ENCODE measurements at places on chromosomes 1 and 21.
A peak's percentile ranks its signal among the peaks of the same experiment; 100 is the strongest.

DNA sequence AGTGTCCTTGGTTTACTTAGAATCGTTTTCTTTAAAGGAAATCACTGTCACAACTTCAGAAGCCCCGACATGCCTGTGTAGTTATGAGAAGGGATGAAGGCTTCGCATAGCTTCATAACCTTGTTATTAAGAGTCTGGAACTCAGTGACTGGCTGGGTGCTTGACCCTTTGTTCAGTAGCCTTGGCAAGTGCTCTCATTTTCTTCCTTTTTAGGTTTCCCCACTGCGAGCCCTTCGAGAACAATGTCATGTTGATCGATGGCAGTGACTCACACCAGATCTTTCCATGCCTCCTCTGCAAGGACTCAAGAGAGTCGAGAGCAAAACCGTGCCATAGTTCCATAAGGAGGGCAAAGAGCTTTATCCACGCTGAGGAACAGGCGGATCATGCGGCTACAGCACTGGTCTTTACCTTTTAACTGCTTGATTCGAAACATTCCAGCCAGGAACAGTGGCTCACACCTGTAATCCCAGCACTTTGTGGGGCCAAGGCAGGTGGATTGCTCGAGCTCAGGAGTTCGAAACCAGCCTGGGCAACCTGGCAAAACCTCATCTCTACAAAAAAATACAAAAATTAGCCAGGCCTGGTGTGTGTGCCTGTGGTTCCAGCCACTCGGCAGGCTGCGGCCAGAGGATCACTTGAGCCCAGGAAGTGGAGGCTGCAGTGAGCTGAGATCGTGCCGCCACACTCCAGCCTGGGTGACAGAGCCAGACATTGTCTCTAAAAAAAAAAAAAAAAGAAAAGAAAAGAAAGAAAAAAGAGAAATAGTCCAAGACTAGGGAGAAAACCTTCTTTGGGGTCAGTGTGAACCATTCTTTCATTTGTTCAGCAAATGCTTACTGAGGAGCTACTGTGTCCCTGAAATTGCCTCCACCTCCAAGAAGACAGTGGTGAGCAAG, 95.4 kb upstream of the ERRFI1 start:
- peak; percentile 99 for DNase-seq

GRCh38 chr1:154479764-154480421, 22.1 kb upstream of the TDRD10 start:
- DNase-seq = peak; percentile 80

GRCh38 chr1:226751703-226752102, 12.6 kb upstream of the ITPKB start:
- DNase-seq = no peak

DNA sequence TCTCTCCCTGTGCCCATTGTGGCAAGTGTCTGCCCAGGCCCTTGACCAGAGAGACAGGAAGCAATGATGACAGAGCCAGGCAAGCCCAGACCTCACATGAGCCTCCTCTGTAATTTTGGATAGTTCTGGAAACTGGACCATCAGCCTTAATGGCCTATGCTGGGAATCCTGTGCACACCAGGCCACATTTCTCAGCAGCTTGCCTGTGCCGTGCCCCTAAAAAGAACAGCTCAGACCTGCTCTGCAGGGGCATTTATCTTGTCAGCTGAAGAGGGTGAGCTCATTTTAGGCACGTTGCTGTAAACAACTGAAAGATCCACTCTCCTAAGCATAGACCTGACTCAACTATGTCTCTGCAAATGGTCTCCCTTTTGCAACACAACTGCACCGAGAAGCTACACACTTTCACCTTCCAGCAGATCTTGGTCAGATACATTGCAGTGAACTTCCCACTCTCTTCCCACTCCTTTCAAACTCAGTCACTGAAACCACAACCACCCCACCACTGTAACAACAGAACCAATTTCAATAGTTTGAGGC, 53.5 kb upstream of the BACH1 start:
- peak; percentile 77 for DNase-seq

- DNase-seq = peak; percentile 58
Measured at GRCh38 chr1:33326785-33327184, 5.9 kb upstream of the A3GALT2 start.

DNA sequence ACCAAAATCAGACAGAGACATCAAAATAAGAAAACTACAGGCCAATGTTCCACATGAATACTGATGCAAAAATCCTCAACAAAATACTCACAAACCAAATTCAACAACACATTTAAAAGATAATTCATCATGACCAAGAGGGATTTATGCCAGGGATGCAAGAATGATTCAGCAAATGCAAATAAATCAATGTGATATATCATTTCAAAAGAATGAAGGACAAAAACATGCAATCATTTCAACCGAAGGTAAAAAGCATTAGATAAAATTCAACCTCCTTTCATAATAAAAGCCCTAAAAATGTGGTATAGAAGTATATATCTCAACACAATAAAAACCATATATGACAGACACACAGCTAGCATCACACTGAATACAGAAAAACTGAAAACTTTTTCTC, 81.5 kb upstream of the LYPLAL1 start:
- DNase-seq = peak; percentile 70

GRCh38 chr1:237235091-237235490, 193.1 kb downstream of the RYR2 start:
- DNase-seq = no peak

DNA sequence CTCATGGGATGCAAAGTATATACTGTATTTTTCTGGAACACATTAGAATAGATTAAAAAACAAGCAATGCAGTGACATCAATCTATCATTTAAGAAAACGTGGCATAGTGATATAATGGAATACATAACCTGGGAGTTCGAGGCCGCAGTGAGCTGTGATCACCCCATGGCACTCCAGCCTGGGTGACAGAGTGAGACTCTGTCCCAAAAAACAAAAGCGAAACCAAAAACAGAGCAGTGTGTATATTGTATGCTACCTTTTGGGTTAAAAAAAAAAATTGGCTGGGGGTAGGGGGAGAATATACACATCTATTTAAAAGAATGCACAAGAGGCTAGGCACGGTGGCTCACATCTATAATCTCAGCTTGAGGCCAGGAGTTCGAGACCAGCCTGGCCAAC, 13.5 kb downstream of the SLC2A1 start:
- DNase-seq = no peak

DNA sequence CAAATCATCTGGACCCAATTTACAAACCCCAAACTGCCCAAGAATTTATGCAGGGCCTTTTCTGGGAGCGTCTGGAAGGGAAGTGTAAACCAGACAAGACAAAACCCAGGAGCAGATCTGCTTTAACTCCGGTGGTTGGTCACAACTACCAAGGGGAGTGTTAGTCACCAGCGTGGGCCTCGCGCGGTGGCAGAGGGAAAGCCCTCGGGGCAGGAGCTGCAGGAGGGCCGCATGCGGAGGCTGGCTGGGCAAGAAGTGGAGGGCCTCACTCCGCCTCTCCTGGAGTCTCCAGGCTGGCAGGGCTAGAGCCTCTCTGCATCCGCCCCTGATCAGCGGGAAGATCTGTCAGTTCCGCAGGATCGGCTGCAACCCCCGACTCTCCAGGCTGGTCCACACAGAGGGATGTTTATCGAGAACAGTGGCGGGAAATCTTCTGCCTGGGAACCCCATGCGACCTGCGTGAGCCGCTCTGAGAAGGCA, 2.0 kb downstream of the COL24A1 start:
- peak; percentile 12 for DNase-seq

DNA sequence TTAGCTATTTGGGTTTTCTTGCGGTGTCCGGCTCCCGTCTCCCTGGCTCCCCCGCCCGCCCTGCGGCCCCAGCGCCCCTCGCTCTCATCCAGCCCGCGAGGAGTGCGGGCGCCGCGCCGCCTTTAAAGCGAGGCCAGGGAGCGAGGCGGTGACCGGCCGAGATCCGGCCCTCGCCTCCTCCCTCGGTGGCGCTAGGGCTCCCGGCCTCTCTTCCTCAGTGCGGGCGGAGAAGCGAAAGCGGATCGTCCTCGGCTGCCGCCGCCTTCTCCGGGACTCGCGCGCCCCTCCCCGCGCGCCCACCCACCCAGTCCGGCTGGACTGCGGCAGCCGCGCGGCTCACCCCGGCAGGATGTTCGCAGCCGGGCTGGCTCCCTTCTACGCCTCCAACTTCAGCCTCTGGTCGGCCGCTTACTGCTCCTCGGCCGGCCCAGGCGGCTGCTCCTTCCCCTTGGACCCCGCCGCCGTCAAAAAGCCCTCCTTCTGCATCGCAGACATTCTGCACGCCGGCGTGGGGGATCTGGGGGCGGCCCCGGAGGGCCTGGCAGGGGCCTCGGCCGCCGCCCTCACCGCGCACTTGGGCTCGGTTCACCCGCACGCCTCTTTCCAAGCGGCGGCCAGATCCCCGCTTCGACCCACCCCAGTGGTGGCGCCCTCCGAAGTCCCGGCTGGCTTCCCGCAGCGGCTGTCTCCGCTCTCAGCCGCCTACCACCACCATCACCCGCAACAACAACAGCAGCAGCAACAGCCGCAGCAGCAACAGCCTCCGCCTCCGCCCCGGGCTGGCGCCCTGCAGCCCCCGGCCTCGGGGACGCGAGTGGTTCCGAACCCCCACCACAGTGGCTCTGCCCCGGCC, 492 bp downstream of the HLX start:
- DNase-seq = no peak

DNA sequence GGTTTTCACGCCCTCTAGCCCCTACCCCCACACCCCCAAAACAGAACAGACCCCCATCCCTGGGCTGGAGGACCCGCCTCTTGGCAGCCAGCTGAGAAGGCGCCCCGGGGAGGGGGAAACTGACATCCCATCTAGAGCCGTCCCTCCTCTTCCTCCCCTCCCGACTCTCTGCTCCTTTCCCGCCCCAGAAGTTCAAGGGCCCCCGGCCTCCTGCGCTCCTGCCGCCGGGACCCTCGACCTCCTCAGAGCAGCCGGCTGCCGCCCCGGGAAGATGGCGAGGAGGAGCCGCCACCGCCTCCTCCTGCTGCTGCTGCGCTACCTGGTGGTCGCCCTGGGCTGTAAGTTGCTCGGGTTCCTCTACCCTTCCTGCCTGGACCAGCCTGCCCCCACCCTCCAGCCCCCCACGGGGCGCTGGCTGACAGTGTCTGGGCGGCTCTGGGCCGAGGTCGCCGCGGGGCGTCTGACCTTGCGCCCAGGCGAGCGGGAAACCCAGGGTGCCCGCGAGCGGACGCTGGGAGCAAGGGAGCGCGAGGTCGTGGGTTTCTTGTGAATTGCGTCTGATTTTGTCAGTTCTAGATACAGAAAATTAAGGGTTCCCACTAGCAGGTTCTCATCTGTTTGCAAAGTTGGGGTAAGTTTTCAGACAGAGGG, 618 bp downstream of the JAM2 start:
- DNase-seq = no peak

DNA sequence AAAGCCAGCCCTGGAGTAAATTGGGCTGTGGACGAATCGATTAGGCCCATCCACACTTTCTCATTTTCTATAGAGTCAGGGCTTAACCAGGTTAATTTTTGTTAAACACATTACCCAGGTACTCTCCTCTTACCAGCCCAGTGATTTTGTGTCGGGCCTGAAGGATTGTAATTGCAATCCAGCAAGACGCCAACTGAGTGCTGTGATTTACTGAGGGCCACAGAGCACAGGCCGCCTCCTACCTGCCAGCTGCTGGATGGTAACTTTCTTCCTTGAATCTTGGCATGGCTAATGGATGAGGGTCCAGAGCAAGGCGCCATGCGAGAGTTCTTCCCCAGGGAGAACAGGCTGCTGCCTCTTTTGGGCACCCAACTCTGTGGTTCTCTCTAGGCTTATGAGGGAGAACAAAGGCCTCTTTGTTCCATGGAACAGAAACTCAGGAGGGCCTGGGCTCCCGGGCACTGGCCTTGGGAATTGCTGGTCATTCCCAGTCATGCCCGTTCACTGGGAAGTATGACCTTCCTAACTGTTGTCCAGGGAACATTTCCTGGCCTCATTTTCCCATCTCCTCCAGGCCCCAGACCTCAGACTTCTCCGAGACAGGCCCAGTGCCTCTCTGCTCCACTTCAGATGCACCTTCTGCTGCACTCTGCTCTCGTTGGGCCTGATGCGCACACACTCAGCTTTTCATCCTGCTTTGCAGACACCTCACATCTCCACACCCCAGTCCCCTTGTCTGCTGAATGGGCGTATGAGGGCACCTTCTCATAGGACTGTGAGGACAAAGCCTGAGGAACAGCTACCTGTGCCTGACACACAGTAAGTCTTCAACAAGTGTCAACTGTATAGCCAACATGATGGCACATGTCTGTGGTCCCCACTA, 57.3 kb downstream of the SYF2 start:
- no peak for DNase-seq

GRCh38 chr1:154159554-154159953, 4.7 kb upstream of the NUP210L start:
- DNase-seq = no peak

- no peak for DNase-seq
Measured at GRCh38 chr1:47722909-47723580, 274.1 kb downstream of the TRABD2B start.

GRCh38 chr1:112686417-112686816, 12.0 kb downstream of the MOV10 start:
- DNase-seq = no peak

DNA sequence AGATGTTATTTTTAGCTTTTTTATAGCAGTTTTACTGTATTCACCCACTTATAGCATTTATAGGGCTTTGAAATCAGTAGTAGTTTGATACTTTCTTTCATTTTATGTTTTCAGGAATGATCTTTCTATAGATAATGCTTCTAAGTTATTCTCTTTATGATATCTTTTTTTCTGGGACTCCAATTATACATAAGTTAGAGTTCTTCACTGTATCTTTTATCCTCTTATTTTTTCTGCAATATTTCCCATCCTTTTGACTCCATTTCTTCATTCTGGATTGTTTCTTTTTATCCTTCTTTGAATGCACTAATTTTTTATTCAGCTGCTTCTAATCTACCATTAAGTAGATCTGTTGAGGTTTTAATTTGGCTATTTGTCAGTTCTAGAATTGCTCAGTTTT, 73.1 kb downstream of the FMN2 start:
- no peak for DNase-seq

GRCh38 chr21:44983421-44984206, 43.8 kb downstream of the SLX9 start:
- DNase-seq = no peak

DNA sequence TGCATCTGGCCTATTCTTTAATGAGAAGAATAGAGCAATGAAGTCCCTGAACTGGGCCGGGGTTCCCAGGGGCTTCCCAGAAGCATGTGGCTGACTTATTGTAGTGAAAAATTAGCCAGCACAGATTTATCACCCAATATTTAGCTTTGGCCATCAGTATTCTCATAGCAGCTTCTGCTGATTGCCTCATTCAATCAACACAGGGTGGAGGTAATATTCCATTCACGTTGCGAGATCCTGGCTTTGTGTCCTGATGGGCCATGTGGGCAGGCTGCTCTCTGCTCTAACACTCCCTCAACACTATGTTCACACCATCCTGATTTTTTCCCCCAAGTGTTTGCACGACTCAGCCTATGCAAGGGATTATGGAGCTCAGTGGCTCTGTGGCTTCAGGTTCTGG, 21.5 kb upstream of the LAMTOR5 start:
- DNase-seq = no peak

GRCh38 chr21:42403611-42404231, at the start of gene UBASH3A:
Gene UBASH3A, plus strand, starts transcription at chr21:42403902. Its CDS starts 44 bp downstream, at chr21:42403946.
- DNase-seq = no peak

- peak; percentile 19 for DNase-seq
Measured at GRCh38 chr1:191851799-191852595, 306.3 kb upstream of the RGS18 start.

GRCh38 chr1:22731924-22732720, 21.5 kb downstream of the EPHB2 start:
- DNase-seq = peak; percentile 47

Measured in amniotic epithelial cell (primary cell).